Neural progenitor cell (in vitro differentiated cells): ENCODE measurements at places on chromosomes 3 and 15.

DNA sequence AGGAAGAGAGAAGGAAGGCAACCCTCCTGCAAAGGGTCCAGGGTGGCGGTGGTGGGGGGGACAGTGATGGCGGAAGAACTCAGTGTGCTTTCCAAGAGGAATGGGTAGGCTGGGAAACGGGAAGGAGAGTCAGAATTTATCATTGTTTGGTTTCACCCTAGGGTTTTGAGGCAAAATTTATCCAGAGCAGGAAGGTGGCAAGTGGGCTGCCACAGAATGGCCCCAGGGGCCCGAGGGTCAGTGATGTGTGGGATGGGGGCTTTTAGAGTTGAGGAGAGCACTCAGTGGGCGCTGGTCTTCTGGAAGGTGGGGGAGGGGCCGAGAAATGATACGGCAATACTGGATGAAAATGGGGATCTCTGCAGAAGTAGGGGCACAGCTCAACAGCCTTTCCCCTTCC is 581 bp downstream of the FAM131A start:
- DNase-seq = no peak

- DNase-seq = no peak
These were observed 15.0 kb downstream of the ARL14 start for GRCh38 chr3:160691962-160692361.

GRCh38 chr3:30741889-30742288 is 135.5 kb downstream of the TGFBR2 start:
- DNase-seq = no peak

- DNase-seq = no peak
These were observed 68.1 kb upstream of the PFN2 start for GRCh38 chr3:150038830-150039229.

- DNase-seq = peak; percentile 85
These were observed 593.4 kb upstream of the TGFBR2 start for GRCh38 chr3:30012941-30013543.

DNA sequence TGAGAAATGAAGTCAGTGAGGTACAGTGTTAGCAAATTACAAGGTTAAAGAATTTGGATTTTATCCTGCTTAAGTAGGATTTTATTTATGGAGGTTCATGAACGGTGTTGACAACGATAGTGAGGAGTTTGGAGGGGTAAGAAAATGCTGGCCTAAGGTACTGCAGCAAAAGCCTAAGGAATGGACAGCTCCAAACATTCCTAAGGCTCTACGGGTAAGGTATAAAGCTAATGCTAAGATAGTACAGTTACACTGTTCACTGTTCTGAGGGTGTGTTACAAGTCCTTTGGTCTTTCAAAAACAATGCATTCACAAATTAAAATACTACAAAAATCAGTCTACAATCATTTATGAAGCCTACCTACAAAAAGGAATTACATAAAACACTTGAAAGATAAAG is 7.3 kb downstream of the MTMR10 start:
- no peak for DNase-seq

DNA sequence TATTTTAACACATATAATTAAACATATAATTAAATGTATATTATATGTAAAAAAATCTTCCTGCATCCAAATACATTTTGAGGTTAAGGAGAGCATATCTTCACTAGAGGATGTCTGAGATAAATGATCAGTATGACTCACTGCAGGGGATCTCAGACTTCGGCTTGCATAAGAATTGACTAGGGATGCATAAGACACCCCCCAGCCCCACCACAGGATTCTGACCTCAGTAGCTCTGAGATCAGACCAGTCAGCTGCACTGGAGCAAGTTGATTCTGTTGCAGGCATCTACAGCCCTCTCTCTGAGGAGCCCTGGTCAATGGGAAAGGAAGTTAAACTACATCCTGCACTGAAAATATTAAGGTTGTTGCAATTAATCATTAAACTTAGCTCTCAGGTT is 29.0 kb upstream of the TBC1D21 start:
- DNase-seq = no peak

DNA sequence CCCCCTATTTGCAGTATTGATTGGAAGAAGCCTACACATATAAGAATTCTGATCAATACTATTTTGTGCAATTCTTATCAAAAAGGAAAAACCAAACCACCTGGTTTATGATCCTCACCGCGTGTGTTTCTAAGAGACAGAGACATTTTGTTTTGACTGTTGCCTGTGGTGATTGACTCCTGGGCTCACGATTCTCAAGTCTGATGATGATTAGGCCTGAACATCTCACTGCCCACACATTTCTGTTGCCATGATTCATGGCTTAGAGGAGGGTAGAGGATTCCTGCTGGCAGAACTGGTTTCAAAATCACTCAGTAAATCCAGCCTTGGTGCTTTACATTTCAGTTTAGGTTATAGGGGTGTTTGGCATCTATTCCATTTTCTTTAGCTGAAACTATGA is 88.3 kb upstream of the UBE3A start:
- no peak for DNase-seq

GRCh38 chr3:63933459-63933858 is 21.3 kb upstream of the SCAANT1 start:
- DNase-seq = no peak

DNA sequence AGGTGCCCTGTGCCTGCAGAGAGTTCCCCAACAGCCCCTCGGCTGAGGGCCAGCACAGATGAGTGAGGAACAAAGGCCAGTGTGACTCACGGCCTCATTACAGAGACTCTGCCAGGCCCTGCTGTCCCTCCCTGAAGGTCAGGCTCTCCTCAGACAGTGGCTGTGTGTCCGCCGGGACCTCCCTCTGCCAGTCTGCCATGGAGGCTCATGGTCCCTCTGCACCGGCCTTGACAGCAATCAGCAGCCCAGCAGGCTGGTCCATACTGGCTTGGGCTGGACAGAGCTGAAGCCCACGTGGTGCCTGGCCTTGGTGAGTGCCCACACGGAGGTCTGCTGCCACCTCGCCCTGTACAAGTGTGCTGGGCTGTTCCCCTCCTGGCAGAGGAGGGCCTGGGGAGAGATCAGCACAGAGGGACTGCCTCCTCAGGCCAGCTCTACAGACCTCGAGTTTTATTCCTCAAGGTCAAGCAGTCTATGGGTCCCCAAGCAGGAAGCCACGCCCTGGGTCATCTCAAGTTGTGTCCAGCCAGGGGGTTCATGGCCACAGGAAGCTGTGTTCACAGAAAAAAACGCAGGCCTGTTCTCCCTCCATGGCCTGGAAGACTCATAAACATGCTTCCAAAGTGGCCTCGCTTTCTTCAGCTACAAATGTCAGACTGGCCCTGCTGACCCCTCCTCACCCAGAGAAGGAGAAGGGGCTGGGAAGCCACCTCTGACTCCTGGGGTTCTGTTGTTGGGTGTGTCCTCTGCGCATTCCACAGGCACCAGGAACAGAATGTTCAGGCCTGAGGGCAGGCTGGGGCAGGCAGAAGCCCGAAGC is 27.0 kb downstream of the SLC41A3 start:
- DNase-seq = no peak

DNA sequence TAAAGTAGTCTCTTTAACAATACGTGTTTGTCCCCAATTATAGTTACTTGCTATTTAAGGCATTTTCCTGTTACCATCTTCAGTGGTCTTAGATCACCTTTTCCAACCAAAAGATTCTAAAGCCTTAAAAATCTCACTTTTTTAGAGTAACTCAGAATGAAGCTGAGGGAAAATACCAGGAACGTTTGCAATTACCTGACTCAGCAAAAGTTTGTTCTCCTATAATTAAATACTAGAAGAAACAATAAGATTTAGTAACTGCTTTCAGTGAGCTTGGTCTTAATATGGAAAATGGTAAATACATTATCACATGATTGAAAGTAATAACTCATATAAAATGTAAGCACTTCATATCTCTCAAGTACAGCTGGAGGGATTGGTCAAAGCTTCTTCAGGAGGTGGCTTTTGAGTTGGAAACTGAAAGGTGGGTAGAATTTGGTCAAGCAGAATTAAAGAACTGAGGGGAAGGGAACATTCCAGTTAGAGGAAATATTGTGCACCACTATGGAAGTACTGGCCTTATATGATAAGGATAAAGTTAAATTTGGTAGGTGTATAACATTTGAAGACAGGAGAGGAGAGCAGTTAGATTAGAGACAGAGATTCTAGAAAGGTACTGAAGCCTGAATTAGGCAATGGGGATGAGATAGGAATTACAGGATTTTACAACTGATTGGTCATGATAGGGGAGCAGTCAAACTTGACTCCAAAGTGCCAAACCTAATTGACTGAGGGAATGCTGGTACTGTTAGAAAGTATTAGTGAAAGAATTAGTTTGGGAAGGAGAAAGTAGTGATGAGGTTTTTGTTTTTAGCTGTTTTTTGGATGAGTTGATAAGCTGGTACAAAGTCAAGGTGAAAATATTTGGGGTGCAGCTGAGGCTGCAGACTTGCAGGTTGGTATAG is 21.9 kb downstream of the TSC22D2 start:
- DNase-seq = no peak

DNA sequence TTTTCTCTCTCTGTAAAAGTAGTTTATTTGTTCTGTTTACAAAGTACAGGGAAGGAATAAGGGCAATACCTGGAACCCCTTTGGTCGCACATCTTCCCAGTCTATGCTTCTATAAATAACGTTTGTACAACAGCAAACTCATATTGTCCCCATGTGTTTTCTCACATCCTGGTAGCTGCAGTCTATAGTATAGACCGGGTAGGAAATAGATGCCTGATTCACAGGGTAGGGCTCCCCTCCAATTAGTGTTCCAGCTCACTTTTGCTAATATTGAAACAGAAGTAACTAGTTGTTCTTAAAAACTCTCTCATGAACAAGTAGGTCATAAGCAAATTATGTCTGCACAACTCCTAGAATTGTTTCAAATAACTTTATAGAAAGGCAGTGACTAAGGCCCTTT is 17.7 kb downstream of the ATG7 start:
- no peak for DNase-seq

DNA sequence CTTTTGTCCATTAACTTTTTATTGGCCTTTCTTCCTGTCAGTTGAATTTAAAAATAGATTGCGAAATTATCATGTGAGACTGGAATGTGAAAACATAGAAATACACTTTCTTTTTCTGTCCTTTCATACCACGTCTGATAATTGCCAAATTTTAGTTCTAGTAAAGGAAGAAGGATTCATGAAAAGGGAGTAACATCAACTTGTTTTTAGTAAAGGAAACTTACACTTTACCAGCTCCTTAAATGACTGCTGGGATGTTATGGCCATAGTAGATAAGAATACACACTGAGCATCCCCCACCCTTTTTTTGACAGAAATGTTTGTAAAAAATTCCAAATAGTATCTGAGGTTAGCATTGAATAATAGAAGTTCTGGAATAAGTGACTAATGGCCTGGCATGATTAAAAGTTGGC is 137.9 kb downstream of the NEO1 start:
- DNase-seq = no peak

DNA sequence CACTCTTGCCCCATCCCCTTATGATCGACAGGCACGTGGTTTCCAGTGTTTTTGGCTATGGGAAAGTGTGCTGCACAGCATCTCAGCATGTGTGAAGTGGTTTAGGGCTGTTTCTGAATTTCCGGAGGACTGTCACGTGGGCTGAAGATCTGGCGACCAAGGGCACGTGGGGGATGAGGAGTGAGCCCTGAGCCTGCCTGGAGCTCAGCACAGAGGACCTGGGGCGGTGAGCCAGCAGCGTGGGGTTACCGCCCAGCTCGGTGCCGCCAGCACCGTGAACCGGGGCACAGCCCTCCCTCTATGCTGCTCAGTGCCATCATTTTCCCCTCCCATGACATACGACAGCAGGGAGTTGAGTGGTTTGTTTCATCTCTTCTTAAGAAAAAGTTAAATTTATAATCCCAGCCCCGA is 150.2 kb downstream of the DNAJB8 start:
- no peak for DNase-seq

- peak; percentile 79 for DNase-seq
These were observed 44.4 kb downstream of the AQP9 start for GRCh38 chr15:58182460-58183163.

- DNase-seq = peak; percentile 2
These were observed 59.2 kb upstream of the KLF13 start for GRCh38 chr15:31267161-31268107.

DNA sequence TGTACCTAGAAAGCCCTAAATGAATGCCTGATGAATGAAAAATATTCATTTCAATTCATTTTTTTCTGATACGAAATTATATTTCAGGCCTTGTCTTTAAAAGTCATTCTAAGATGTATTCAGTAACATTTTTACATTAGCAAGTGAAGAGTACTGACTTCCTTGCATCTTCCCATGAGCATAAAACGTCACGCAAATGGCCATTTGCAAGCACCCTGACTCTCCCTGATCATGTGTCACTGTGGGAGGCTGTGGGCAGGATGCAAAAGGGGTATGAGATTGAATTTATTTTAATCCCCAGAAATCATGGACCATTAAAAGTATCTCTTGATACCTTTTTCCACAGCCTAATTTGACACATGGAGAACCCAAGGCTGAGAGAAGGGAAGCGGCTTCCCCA is 105.0 kb downstream of the BDH1 start:
- no peak for DNase-seq

DNA sequence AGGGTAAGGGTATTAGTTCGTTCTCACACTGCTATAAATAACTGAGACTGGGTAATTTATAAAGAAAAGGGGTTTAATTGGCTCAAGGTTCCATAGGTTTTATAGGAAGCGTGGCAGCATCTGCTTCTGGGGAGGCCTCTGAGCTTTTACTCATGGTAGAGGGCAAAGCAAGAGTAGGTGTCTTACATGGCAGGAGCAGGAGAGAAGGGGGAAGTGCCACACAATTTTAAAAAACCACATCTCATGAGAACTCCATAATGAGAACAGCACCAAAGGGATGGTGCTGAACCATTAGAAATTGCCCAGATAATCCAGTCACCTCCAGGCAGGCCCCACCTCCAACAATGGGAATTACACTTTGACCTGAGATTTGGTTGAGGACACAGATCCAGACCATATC is 12.2 kb downstream of the RNF111 start:
- DNase-seq = no peak

DNA sequence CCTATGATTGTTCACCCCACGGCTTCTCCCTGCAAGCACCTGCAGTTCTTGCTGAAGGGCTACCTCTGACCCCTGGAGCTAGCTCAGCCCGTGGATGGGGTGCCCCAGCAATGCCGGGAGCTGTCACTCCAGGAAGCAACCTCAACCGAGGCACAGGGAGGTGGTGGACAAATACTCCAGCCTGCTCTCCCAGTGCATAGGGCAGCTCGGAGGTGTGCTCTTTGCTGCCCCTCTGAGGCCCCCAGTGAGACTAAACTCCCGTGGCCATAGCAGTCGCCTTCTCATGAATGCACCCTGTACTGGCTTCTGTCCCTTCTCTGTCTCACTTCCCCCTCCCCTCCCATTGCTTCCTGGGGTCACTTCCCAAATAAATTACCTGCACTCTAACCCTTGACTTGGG is 48.5 kb downstream of the LINGO1 start:
- peak; percentile 60 for DNase-seq

DNA sequence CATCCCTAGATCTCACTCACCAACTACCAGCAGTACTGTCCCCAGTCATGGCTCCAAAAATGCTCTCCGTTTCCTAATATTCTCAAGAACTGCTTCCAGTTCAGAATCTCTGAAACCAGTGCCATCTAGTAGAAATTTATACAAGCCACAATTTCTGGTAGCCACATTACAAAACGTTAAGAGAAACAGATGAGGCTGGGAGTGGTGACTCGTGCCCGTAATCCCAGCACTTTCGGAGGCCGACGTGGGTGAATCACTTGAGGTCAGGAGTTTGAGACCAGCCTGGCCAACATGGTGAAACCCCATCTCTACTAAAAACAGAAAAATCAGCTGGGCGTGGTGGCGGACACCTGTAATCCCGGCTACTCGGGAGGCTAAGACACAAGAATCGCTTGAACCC is 78.4 kb upstream of the RAD18 start:
- DNase-seq = no peak

GRCh38 chr3:149472030-149472797 is 2.3 kb upstream of the TM4SF4 start:
- DNase-seq = no peak
